NCI-H1417 (cell line): ENCODE measurements at places on chromosomes 4 and X.
A peak's percentile ranks its signal among the peaks of the same experiment; 100 is the strongest.

DNA sequence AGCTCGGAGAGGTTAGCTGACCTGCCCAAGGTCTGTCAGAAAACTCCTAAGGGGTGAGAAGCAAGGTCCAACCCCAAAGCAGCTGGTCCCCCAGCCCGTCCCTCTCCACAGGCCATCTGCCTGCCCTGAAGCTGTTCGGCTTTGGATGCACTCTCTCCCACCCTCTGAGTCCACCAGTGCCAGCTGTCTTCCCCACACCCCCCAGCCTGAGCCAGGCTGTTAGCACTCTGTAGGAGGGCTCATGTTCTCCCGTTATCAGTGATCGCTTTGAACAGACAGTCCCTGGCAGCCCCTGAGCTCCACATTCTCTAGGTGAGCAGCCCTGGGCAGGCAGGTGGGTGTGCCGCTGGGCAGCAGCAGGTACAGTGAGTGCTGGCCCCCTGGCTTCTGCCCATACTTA lies 16.0 kb downstream of the ZNF185 start:
- DNase-seq = no peak

- no peak for DNase-seq
These were observed 156.9 kb upstream of the BMP3 start for GRCh38 chr4:80873571-80873970.

DNA sequence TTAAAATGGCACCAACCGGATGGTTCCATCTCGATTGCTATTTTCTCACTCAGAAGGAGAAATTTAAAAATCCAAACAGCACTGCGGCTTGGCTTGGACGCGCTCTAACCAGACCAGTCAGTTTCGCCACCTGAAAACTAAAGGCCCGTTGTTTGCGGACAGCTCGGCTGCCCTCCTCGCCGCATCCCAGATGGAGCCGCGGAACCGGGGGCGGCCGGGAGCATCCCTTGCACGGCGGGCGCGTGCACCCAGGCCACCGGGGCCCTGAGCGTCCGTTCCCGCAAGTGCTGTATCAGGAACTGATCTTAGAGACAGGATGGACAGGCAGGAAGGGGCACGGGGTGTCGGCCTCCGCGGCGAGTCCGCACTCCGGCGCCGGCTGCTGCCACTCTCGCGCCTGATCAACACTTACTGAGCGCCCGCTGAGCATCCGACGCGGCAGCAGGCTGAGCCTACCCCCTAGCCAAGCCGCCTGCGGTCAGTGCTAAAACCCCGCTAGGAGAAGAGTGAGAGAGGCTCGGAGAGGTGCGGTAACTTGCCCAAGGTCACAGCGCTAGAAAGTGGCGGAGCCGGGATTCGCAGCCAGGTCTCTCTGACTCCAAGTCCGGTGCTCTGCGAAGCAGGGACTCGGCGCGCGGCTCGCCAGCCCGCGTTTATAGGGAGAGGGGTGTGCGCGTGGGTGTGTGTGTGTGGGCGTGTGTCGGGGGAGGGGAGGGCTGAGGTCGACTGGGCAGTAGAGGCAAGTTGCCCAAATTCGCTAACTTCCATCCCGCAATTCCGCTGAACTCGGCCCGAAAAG lies at the start of gene CITED1:
Gene CITED1 (minus strand): TSS at position 629 of the 799 bp plus-strand sequence. CDS start 3,045 bp downstream, outside the sequence.
- peak; percentile 77 for DNase-seq

- DNase-seq = peak; percentile 71
These were observed 141.5 kb downstream of the RPS6KA6 start for GRCh38 chrX:84046403-84046984.

GRCh38 chr4:177853229-177853628 lies 411.0 kb upstream of the AGA start:
- no peak for DNase-seq

DNA sequence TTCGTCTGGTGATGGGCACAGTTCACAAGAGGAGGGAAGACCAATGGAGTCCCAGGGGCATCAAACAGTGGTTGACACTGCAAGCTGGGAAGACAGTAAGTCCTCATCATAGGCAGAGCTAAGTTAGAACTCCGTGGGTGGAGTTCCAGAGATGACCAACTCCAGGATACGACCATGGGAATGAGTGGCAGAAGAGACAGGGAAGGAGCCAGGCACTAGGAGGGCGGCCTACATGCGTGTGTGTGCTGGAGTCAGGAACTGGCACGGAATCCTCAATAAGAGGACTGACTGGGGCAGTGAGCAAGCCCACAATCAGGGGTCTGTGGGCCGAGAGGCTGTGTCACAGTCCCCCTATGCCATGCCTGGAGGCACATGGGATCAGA lies 30.4 kb upstream of the IRAK1 start:
- no peak for DNase-seq

- peak; percentile 85 for DNase-seq
These were observed 891 bp downstream of the XK start for GRCh38 chrX:37686369-37686995.

DNA sequence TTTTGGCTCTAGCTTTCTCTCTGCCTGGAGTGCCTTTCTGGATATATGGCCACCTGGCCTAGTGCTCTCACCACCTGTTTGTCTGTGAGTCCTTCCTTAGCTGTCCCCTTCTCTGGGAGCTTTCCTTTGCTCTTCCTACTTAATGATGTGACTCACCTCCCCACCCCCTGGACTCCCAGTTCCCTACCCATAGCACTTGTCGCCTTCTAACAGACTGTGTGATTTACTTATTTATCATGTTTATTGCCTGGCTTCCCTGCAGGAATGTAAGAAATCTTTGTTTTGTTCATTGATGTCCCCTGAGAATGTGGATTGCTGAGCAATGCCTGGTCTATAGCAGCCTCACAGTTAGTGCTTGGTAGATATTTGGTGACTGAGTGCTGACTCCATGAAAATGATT lies 18.9 kb downstream of the ADD1 start:
- DNase-seq = no peak

DNA sequence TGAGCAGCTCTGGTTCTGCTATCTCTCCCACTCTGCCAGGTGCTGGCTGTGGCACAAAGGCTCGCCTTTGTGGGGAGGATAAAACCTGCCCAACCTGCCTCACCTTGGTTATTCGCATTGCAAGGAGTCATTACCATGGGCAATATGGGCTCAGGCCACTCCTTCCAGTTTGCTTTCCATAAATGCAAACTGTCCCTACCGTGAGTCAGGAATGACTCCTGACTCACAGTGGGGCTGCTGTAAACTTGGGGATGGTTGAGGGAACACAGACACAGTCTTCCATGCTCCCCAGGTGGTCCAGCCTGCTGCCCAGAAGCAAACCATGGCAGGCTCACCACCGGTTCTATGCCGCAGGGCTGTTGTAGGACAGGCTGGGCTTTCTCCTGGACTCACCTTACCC lies 36.1 kb downstream of the COQ2 start:
- DNase-seq = no peak

DNA sequence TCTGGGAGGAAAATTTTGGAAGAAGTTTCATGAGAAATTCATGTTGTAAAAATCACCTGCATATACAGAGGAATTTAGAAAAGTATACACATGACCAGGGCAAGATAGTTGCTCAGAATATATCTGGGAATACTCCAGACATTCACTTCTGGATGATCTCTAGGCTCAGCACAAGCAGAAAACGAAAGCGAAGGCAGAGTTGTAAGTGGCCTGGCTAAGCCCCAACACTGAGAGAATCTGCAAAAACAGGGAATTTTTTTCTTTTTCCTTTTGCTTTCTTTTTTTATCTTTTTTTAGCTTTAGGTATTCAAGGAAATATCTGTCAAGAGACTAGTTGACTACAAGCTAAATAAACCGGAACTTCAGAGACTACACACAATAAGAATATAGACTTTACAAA lies 207.2 kb downstream of the FGF13 start:
- DNase-seq = no peak

DNA sequence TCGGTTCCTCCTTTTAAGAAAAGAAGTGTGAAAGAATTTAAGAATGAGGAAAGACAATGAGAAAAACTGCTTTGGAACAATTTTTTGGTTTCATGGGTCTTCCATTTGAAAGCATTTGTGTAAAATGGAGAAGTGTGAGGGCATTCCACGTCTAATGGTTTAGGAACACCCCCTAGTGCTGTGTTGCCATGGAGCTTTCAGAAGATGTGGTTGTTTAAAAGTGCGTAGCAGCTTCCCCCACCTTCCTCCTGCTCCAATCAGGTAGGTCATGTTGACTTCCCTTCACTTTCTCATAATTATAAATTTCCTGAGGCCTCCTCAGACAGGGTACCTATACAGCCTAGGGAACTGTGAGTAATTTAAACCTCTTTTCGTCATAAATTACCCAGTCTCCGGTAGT lies 50.0 kb downstream of the UGT2B10 start:
- no peak for DNase-seq

DNA sequence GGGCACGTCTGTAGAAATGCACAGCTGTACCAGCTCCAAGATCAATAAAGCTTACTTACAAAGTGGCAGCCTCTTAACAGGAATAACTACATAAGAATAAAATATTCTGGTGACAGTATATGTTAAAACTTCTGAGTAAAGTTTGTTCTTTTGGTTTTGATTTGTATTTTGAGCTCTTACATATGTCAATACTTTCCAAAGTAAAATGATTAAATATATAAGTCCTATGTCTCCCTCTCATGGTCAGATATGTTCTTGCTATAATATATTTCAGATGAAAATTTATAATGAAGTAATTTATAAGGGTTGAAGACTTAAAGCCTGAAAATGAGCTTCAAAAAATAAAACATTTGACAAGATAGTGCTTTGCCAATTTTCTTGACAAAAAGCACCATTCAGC lies 254.4 kb downstream of the NPFFR2 start:
- no peak for DNase-seq

- no peak for DNase-seq
These were observed 55.7 kb downstream of the CPZ start for GRCh38 chr4:8648296-8648695.

- peak; percentile 81 for DNase-seq
These were observed 18.8 kb downstream of the SLC7A11 start for GRCh38 chr4:138223231-138223910.

DNA sequence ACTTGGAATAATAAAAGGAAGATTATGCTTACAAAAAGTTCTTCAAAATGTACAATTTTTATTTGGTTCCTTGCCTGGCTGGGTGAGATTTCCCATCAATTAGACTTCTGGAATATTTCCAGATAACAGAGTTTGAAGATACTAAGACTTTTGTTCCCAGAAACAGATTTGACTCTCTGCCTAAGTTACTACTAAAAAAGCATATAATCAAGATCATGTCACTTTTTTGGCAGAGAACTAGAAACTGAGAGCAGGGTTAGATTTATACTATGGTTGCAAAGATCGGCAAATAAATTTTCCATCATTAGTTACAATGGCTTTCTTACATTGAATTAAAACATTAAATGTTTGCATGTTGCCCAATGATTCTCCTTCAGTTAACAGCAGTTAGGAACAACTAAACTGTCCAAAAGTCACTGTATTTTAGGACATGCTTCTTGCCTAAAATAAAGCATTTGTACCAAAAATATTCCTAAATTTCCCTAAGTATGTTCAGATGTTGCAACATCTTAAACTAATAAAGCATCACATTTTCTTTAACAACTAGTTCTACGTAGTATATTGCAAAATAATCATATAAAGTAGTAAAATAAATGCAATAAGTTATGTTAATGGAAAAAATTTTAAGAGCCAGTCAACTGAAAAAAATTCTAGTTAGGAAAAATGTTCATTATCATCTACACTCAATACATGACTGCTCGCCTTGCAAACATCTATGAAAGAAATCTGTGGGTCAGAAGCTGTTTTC lies 73.0 kb downstream of the SEC24D start:
- no peak for DNase-seq

- DNase-seq = no peak
These were observed 85.8 kb upstream of the PUDP start for GRCh38 chrX:7233580-7234406.

- DNase-seq = peak; percentile 86
These were observed 57.8 kb upstream of the PLAC1 start for GRCh38 chrX:134715930-134716619.

GRCh38 chr4:42488114-42488513 lies 90.8 kb downstream of the SHISA3 start:
- no peak for DNase-seq

- DNase-seq = no peak
These were observed 922.1 kb upstream of the SLIT2 start for GRCh38 chr4:19329631-19330030.

DNA sequence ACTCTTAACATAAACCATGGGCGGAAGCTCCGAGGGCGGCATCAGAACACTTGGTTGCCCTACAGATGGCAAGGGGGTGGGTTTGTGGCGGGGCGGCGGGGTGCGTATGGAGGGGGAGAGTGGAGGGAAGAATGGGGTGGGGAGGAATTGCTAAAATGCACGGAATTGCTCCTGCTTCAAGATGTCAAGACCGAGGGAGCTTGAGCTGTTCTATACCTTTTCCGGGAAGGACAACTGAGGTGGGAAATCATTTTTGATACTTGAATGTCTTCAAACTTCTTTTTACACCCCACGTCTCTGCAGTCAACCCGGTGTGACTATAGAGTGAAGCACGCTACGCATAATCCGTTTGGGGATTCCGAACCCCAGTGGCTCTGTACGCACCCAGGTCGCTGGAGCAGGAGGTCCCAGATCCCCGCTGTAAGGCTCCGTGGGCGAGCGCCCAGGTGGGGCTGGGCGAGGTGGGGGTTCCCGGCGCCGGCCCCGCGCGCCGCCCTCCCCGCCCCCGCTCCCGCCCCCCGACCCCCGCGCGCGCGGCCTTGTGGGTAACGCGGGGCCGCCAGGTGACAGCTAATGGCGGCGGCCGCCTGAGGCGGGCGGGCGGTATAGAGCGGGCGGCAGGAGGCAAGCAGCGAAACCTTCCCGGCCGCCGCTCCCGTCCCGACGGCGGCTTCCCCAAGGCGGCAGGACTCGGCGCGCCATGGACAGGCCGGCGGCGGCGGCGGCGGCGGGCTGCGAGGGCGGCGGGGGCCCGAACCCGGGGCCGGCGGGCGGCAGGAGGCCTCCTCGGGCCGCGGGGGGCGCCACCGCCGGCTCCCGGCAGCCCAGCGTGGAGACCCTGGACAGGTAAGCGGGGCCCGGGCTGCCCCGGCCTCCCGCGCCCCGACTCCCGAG lies at the start of gene MTMR1:
Gene MTMR1 (plus strand): TSS at position 566 of the 894 bp plus-strand sequence. CDS start 135 bp downstream, at position 701.
- peak; percentile 74 for DNase-seq

DNA sequence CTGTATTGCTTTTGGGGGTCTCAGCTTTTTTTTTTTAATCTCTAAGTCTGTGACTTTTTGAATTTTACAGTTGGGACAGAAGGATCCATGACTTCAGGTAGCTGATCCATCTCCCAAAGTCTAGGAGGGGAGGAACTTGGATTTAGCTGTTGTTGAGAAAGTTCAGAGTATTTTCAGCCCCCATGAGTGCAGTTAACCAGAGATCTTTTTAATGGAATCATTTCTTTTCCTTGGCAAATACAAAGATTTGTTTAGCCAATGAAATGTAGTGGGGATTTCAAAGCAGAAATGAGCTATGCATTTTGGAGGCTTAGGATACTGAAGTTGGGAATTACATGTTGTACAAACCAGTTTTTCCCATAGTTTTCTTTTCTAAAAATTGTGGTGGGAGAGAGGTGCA lies 18.1 kb downstream of the FNIP2 start:
- DNase-seq = no peak

GRCh38 chr4:53923921-53924320 lies 140.5 kb downstream of the CHIC2 start:
- DNase-seq = no peak

GRCh38 chr4:144599621-144600020 lies 46.3 kb upstream of the HHIP start:
- DNase-seq = no peak

GRCh38 chrX:96181605-96182004 lies 503.0 kb upstream of the DIAPH2 start:
- DNase-seq = no peak

- no peak for DNase-seq
These were observed 254.9 kb downstream of the RCHY1 start for GRCh38 chr4:75259306-75259705.

- no peak for DNase-seq
These were observed 39.9 kb upstream of the NKAP start for GRCh38 chrX:119983494-119983893.

- no peak for DNase-seq
These were observed 64.5 kb upstream of the WDR1 start for GRCh38 chr4:10180927-10181744.
